ENCODE measurements at places on chromosomes 3 and 15. TPM values are rescaled to one million over a fixed set of nuclear protein-coding genes. Genes with fewer than 3 reads are reported as not detected.

RCCD1 gene
- 5.8 TPM for total RNA-seq

IQCH gene
- 4.8 TPM for total RNA-seq

XCR1 gene
- not detected for total RNA-seq

RAB5A gene
- 33.9 TPM for total RNA-seq

IMPG2 gene
- 0.86 TPM for total RNA-seq

CLDN11 gene
- 632 TPM for total RNA-seq

LRRC31 gene
- total RNA-seq: not detected

CCDC9B gene
- total RNA-seq: 18.8 TPM

DPPA4 gene
- not detected for total RNA-seq

SCG5 gene
- total RNA-seq: 24.3 TPM

SLC9A9 gene
- 65.9 TPM for total RNA-seq

GOLGA6D gene
- under 0.01 TPM for total RNA-seq

BLM gene
- 1.1 TPM for total RNA-seq

INSYN1 gene
- total RNA-seq: 2.5 TPM

BCL2A1 gene
- total RNA-seq: 8.8 TPM

CHRNA7 gene
- total RNA-seq: 0.47 TPM
